HT-29 (cell line): ENCODE measurements at places on chromosomes 1 and 21. TPM values are rescaled to one million over a fixed set of nuclear protein-coding genes. Genes with fewer than 3 reads are reported as not detected.

GRCh38 chr1:197737916-197738315, 37.4 kb downstream of the DENND1B start:
- DNase-seq = no peak

- no peak for DNase-seq
Measured at GRCh38 chr1:185083818-185084217, 38.5 kb downstream of the RNF2 start.

GRCh38 chr1:209896346-209896745, 41.7 kb upstream of the SYT14 start:
- DNase-seq = no peak

- DNase-seq = no peak
Measured at GRCh38 chr1:31043631-31044030, 21.9 kb downstream of the PUM1 start.

- DNase-seq = no peak
Measured at GRCh38 chr1:37108596-37109188, 74.4 kb upstream of the GRIK3 start.

- DNase-seq = no peak
Measured at GRCh38 chr1:181485287-181486097, 2.2 kb downstream of the CACNA1E start.

GRCh38 chr1:204558467-204558866, 42.3 kb downstream of the MDM4 start:
- DNase-seq = no peak

The PLA2G4A gene
- 10.6 and 14.3 TPM in 2 replicates for total RNA-seq

DNA sequence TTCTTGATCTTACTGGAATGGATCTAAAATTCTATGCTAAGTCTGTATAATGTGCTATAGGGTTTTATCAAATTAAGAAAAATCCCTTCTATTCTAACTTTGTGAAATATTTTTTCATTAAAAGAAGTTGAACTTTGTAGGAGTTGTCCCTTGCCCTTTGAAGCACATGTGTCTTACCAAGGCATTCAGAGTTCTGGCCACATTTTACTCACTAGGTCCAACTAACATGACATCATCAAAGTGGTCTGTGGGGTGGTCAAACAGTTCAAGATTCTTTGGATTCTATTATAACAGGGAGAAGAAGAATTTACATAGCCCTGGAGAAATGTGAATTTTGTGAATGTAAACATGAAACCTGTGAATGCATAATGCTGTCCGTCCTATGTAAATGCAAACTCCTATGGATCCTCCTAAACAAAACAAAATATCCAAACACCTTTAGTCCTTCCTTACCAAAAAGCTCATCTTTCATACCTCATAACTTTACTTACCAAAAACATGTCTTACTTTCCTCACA, 88.7 kb downstream of the EBNA1BP2 start:
- no peak for DNase-seq

The YOD1 gene
- total RNA-seq = 14.3 and 16.2 TPM in 2 replicates

The LCE1A gene
- not detected in 2 replicates for total RNA-seq

DNA sequence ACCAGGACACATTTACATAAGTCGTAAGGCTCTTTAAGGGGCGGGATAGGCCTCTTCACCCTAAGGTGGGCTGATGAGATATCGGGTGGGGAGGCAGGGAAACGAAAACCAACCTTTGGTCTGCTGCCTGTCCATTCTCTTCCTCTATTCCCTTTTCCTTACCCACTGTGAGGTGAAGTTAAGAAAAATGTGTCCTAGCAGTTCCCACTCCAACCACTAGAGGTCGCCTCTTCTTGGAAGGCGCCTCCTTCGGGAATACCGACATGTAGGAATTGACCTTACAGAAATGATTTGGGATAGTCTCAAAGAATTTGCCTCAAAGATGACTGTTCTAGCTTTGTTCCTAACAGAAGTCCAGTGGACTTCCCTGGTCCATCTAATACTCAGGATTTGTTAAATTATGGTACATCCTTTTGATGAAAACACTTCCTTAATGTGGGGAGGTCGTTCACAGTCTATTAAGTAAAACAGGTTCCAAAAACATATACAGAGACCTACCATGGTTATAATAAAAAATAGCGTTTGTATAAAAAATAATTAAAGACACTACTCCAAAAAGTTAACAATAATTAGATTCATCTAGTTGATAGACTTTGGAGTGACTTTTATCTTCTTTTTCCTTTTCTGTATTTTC, 14.1 kb downstream of the AZIN2 start:
- DNase-seq = peak; percentile 83

The SDE2 gene
- 13.1 and 13.8 TPM in 2 replicates for total RNA-seq

GRCh38 chr1:232459826-232460225, 170.1 kb downstream of the SIPA1L2 start:
- no peak for DNase-seq

DNA sequence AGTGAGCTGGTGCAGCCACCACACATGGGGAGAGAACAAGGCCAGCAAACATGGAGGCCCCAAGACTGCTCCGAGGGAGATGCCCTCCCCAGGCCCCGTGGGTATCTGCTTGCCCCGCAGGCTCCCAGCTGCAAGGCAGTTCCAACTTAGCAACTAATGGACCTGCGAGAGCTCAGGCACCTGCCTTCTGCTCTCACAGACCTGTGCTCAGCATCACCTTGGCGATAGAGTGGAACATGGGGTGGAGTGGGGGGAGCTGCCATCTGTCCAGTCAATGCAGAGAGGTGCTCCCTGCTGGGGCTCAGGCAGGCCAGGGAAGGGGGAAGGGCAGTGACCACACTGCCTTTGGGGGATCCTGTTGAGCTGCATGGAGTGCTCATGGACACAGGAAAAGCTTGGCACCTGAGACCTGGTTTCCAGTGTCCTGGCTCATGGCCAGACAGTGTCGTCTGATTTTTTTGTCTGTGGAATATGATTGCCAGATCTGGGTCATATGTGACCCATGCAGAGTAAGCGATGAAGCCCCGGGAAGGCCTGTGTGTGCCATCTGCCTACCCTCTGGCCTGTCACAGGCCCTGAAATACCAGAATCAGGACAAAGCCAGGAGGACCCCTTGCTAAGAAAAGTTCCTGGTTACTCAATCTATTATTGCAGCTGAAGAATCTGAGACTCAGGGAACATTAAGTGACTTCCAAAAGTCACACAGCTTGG, 39.9 kb upstream of the TENT5C start:
- DNase-seq = no peak

GRCh38 chr1:50358962-50359361, 64.3 kb downstream of the DMRTA2 start:
- DNase-seq = no peak

DNA sequence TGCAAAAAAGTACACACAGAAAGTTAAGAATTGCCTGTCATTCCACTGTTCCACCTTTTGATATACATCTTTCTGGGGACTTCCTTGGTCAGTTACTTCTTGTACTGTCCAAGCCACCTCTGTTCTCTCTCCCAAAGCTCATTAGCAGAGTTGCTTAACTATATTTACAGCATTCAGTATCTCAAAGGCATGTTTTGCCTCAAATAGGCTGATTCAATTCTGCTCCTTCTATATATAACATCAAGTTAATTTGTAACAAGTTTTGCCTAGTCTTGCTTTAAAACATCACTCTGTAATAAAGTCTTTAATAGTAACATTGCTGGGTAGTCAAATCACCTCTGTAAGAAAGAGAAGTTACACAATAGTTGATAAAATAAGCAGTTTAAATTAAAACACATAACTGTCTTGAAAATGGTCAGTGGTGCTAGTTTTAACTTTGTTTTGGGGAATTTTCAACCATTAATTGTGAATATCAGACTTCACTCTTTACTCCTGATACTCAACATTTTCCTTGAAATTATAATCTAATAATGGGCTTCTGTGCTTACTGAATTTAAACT, 35.7 kb downstream of the EDARADD start:
- DNase-seq = no peak

DNA sequence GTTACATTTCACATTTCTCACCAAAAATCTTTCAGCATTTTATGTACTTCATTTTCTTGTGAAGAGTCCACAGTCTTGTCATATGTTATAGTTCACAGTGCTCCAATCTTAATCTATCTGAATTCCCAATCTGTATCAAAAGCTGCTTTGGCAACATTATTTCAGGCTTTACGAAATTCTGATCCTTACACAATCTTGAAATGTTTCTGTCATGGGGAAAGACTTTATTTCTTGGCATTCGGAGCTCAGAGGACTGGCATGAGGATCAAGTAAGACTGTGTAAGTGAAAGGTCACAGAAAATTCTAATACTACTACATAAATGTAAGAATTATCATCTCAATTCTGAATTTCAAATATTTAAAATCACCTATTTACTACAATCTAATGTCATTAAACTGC, 2.0 kb downstream of the USP33 start:
- no peak for DNase-seq

DNA sequence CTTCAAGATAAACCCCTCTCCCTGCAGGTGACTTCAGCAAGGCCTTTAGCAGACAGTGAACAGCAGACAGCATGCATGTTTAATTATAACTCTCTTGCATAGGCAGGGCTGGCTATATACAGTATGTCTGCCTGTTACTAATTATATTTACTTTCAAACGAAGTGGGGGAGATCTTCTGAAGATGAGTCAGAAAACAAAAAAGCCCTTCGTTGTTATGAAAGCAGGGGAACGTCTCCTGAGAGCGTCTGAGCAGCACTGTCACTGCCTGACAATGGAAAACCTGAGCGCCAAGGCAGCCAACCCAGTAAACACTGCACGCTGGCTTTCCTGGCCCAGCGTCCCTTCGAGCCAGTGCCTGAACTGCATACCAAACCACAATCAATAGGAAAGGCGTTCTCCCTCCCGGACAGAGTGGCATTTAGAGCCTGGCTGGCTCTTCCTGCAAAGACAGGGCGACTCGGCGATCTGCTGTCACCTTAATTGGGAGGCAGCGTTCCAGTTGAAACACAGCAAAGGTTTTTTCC, 54.1 kb downstream of the TOMM20 start:
- DNase-seq = peak; percentile 72

- DNase-seq = no peak
Measured at GRCh38 chr1:11543796-11544195, 64.8 kb downstream of the DISP3 start.

GRCh38 chr1:197850042-197850441, 52.4 kb upstream of the C1orf53 start:
- no peak for DNase-seq

The MTFR1L gene
- 13.6 and 22.0 TPM in 2 replicates for total RNA-seq

The NUP133 gene
- total RNA-seq = 31.5 and 33.5 TPM in 2 replicates

The UBL4B gene
- total RNA-seq = not detected in 2 replicates

The LRRIQ3 gene
- not detected in 2 replicates for total RNA-seq

DNA sequence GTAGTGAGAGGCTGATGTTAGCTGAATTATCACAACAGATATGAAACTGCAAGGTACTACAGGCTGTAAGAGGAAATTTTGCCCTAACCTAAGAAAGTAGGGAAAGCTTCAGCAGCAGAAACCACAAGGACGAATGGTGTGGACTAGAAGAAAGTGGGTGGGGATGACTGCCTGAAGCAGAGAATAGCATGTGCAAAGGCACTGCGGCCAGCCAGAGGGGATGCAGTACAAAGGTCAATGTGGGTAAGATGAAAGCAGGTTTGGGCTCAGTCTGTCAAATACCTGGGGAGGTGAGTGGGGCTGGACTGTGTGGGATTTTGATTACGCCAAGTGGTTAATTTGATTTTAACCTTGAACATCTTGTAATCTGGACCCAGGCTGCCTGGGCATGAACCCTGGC, 199.3 kb upstream of the GALNT2 start:
- DNase-seq = no peak

The DSCAM gene
- total RNA-seq = not detected in 2 replicates

The ST7L gene
- total RNA-seq = 21.9 and 22.5 TPM in 2 replicates

DNA sequence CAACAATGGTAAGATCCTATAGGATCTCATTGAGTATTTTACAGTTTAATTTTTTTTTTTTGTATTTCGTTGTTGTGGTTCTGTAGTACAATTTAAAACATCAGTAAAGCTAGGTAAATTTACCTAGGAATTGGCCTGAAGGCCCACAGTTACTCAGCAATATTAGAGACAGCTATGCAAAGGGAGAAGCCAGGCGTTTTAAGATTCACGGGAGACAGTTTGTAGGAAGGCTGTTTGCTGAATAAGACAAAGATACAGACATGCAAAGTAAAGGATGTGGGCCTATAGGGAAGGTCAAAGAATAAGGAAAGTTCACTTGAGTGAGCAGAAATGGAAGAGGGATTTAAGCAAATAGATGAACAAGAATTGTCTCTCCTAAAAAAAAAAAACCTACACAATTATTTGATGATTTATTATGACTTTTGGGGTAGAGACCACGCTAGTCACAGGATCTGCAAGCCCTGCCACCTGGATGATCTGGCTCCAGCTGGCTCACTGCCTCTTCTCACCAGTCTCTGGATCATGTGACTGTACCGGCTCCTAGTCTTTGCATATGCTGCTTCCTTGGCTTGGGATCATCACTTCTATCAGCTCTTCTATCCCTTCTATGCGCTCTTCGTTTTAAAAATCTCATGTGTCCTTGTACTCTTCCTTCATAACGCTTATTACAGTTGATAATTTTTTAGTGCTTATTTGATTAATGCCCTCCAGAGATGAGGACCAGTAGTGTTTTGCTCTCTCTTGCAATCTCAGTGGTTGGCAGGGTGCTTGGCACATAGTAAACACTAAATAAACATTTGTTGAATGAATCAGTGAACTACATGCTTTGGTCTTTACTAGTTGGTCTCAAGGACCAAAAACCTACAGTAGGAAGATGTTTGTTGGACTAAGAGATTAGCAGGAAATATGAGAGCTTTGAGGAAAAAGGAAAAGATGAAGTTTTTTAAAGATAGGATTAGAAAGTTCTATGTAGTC, 14.1 kb downstream of the DYRK1A start:
- DNase-seq = no peak

DNA sequence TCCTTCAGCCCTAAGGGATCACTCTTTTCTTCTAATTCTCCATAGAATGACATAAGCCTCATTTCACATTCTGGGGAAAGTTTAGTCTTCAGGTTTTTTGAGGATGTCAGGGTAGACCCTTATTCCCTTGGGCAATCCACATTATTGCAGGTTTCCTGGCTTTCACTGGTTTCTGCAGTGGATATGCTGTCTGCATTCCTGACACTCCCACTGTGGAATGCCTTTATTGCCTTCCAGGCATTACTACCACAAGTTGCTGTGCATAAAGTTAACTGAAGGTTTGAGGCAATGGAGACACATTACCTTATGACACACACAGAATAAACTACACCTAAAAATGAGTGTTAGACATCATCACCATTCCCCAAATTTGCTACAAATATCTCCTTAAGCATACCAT, 12.7 kb downstream of the FASLG start:
- DNase-seq = no peak

The CRYAA gene
- total RNA-seq = not detected in 2 replicates

- DNase-seq = no peak
Measured at GRCh38 chr1:233641029-233641428, 27.1 kb downstream of the KCNK1 start.

The DYRK3 gene
- total RNA-seq = 0.31 and 0.36 TPM in 2 replicates
